ENCODE measurements at places on chromosomes 11 and 22. TPM values are rescaled to one million over a fixed set of nuclear protein-coding genes. Genes with fewer than 3 reads are reported as not detected.

GRCh38 chr11:12109591-12110196 lies 696 bp upstream of the MICAL2 start:
- DNase-seq: peak; percentile 42

DNA sequence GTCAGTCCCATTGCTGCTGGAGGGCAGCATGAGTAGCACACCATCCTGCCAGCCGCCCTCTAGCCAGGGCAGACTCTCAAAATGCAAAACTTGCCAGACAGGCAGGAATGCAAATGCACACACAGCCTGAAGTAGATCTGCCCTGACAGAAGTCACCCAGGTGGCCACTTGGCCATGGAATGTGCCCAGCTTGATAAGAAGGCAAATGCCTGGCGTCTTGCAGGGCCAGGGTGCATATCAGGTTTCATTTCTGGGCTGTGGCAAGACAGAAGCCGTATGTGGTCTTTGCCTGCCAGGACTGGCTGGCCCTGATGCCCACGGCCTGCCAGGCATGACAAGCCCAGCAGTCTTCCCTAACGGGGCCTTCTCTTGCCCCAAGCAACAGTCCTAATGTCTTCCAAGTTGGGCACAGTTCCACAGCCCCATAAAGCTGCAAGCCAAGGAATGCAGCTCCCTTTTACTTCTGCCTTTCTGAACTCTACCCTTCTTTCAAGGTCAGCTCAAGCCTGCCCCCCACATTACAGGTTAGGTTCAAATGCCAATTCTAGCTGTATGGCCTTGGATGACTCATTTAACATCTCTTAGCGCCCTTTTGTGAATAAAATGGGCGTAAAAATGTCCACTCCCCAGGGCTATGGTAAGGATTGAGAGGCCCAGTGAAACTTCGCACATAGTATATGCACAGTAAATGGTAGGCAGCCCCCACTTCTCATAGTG lies 29.7 kb downstream of the POU2AF3 start:
- DNase-seq: peak; percentile 94

The C1QTNF5 gene
- total RNA-seq: 45.2 TPM

The APOL6 gene
- 27.6 TPM for total RNA-seq

The THY1 gene
- 2.7 TPM for total RNA-seq

The NPTXR gene
- total RNA-seq: not detected

The OR2AT4 gene
- not detected for total RNA-seq

The ARHGAP20 gene
- total RNA-seq: 7.2 TPM

The PC gene
- 5.0 TPM for total RNA-seq
